ENCODE measurements at places on chromosomes 11 and 22.

DNA sequence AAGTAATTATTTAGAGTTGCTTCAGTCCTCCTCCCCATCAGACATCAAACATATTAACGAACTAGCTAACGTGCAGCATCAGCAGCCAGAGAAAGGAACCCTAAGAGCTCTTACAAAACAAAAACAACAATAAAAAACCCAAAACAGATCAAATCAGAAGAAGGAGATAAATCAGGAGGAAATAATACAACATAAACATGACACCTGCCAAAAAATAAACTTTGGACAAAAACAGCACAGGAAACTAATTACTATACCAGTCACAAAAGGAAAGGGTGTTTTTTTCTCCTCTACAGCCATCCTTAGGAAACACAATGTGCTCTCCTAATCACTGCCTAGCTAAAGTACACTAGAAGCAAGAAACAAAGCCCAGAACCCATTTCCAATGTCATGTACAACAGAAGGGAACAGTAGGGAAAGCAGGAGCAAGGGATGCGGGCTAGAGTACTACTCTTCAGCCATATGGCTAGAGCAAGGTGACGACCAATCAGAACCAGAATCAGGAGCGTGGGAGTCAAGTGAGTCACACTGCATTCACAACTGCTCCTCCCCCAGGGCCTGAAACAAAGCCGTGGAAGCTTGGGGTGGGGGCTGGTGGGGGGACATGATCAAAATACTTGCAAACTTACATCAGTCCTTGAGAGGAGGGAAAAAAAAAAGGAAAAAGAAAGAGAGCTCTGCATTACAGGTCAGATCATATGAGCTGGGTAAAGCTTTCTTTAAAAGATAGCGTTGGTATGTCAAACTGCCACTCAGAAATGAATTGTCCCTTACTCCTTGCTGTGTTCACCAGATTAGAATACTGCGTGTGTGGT lies 60.4 kb downstream of the LARGE2 start:
- DNase-seq: peak; percentile 41

DNA sequence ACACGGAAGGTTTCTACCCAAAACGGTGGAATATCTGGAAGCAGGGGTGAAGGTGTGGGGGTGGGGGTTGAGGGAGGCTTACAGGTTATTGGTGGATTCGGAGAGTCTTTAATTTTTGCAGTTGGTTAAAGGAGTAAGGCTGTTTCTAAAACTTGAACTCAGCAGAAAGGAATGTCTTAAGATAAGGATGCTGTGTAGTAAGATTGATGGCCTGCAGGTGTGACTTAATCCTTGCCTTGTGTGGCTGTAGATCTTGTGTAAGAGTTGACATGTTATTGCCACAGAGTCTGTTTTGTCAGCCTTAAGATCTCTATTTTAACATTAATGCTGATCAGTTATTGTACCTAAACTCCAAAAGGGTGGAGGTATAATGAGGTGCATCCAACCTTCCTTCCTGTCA lies 16.4 kb upstream of the OR6M1 start:
- DNase-seq: no peak

DNA sequence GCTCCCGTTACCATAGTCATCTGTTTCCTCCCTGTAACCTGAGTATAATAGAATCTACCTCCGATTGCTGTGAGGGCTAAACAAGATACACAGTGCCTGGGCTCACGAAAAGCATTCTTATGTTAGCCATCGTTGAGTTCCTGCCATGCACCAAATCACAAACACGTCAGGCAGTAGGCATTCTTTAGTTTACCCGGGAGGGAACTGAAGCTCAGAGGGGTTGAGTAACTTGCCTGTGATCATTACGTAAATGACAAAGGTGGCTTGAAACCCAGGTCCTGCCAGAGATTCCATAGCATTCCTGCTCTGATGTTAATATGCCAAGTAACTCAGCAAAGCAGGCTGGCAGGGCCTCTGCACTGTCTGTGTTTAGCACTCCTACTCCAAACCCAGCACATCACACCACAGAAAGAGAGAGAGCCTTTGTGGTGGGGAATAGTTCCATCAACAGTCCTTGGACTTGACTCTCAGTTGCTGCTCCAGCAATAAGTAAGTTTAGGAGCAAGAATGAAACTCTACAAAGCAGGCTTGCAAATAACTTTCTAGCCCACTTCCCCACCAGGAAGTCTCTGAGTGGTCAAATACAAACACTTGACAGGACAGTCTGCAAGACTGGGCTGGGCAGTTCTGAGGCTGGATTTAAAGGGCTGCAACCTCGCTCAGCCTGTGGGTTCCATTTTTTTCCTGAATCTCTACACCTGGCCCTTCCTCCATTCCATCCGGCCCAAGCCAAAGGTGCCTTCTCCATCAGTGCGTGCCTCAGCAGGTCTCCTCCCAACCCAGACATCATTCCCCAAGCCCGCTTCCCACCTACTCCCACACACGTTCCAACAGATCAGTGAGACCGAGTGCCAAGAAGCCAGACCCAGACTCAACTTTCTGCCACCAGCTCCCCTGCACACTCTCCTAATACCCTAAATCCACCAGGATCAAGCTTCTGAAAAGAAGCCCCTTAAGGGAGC lies 1.1 kb downstream of the SCN2B start:
- peak; percentile 22 for DNase-seq

GRCh38 chr11:31303644-31304180 lies 65.8 kb downstream of the DCDC1 start:
- no peak for DNase-seq

- DNase-seq: peak; percentile 37
Measured at GRCh38 chr11:74726547-74727182, 4.6 kb downstream of the CHRDL2 start.

- DNase-seq: no peak
Measured at GRCh38 chr22:35528927-35529326, 11.7 kb upstream of the RASD2 start.

GRCh38 chr11:69707176-69707575 lies 3.4 kb upstream of the FGF19 start:
- no peak for DNase-seq

DNA sequence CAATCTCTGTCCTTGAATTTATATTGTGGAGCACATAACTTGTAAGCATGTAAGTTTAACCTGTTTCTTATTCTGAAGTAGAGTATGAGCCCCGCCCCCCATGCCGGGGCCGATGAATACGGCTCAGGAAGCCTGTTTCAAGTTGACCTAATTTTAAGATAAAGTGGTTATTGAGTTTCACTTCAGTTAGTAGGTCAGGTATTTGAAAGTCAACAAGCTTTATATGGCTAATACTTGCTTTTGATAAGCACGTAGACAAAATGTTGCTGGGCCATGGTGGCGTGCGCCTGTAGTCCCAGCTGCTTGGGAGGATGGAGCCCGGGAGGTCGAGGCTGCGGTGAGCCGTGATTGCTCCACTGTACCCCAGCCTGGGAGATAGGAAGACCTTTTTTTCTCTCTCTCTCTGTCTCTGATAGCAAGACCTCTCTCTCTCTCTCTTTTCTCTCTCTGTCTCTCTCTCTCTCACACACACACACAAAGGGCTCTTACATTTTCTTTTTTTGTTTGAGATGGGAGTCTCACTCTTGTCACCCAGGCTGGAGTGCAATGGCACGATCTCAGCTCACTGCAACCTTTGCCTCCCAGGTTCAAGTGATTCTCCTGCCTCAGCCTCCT lies 14.4 kb downstream of the YWHAH start:
- no peak for DNase-seq

GRCh38 chr11:120675171-120675570 lies 163.6 kb downstream of the GRIK4 start:
- no peak for DNase-seq

GRCh38 chr11:19281041-19281440 lies 40.3 kb upstream of the E2F8 start:
- DNase-seq: no peak

GRCh38 chr11:124669193-124669592 lies 4.3 kb downstream of the SIAE start:
- peak; percentile 12 for DNase-seq

- DNase-seq: no peak
Measured at GRCh38 chr11:45323601-45324249, 37.6 kb upstream of the SYT13 start.

DNA sequence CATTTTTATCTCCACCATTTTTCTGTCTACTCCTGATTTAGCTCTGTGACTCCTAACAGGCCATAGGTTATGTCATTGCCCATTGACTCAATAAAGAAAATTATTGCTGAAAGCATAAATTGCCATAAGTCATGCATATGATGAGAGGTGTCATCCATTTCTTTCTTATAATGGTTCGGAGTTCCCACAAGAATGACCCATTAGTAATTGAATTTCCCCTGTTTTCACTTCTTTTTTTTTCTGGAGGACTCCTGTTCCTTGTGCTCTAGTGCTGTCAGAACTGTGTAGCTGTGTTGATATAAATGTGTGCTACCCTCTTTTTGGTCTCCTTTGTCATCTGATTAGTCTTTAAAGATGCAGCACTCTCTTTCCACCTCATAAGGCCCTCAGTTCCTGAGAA lies 22.9 kb upstream of the CARD18 start:
- no peak for DNase-seq

- no peak for DNase-seq
Measured at GRCh38 chr11:10970926-10971325, 113.1 kb upstream of the ZBED5 start.

GRCh38 chr11:121104312-121104762 lies 3.3 kb downstream of the TECTA start:
- DNase-seq: no peak

- no peak for DNase-seq
Measured at GRCh38 chr11:129061492-129062230, 119.0 kb upstream of the TP53AIP1 start.

GRCh38 chr11:19499026-19499669 lies 213.5 kb upstream of the NAV2 start:
- DNase-seq: peak; percentile 2

GRCh38 chr11:130511765-130512164 lies 63.3 kb downstream of the ADAMTS15 start:
- DNase-seq: no peak

- no peak for DNase-seq
Measured at GRCh38 chr11:80282643-80283042, 841.8 kb upstream of the TENM4 start.

- no peak for DNase-seq
Measured at GRCh38 chr22:19368876-19369275, 62.7 kb downstream of the HIRA start.

DNA sequence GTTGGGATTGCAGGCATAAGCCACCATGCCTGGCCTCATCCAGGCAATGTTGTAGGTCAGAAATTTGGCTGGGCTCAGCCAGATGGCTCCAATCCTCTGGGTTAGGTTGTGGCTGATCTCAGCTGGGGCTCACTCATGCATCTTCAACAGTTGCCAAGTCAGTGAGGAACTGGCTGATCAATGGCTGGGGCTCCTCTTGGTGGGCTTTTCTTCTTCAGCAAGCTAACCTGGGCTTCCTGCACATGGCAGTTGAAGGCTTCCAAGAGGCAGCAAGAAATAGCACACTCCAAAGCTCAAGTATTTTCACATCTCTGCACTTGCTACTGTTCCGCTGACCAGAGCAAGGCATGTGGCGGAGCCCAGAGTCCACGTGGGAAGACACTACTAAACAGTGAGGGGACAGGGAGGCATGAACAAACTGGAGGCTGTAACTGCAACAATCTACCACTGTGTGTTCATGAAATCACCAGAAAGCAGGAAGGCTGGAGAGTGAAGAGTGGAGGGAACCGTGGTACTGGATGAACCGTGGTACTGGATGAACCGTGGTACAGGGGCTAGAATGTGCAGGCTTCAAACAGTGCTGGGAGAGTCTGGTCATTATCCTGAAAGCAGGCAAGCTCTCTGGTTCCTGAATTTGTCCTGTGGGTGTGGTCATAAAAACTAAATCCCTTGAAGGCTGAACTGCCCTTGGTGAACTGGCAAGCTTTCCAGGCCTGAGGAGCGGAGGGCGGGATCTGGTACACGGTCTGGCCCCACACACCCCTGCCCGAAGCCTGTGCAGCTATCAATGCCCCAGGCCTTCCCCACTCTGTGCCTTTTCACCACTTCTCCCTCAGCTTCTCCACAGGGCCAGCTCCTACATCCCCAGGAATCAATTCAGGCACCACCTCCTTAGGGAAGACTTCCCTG lies 20.2 kb downstream of the CHST1 start:
- DNase-seq: no peak

GRCh38 chr11:44416776-44417175 lies 106.8 kb upstream of the ALX4 start:
- no peak for DNase-seq

DNA sequence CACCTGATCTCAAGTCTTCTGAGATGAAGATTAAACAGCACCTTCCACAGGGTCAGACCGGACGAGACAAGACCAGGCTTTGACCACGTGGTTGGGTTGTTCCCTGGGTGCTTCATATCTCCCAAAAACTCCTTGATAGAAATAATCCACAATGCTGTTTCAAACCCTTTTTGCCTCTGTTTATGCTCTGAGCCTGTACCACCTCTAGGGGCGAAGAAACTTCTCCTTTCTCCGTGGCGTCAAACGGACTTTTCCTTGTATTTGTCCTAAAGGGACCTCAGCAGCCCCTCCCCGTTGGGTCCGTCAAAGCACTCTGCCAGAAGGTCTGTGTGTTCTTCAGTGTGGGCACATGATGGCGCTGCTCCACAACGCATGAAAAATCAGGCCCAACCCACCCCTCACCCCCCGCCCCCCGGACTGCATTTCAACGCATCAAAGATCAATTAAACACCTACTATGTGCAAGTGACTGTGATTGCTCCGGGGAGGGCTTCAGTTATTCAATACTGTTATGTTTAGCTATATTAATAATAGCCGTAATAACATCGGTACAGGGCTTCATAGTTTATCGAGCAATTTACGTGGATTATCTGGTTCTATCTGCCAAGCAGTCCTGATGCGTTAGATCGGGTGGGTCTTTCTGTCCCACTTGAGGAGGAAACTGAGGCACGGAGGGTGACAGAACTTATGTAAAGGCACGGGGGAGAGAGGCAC lies 17.3 kb upstream of the EIF3D start:
- no peak for DNase-seq

- no peak for DNase-seq
Measured at GRCh38 chr11:95327273-95327948, 96.4 kb upstream of the SESN3 start.

All from AG09319 (cell line).